ENCODE measurements at places on chromosomes 16 and 17. TPM values are rescaled to one million over a fixed set of nuclear protein-coding genes. Genes with fewer than 3 reads are reported as not detected.
A peak's percentile ranks its signal among the peaks of the same experiment; 100 is the strongest.

The HP gene
- 10.4 TPM for total RNA-seq

DNA sequence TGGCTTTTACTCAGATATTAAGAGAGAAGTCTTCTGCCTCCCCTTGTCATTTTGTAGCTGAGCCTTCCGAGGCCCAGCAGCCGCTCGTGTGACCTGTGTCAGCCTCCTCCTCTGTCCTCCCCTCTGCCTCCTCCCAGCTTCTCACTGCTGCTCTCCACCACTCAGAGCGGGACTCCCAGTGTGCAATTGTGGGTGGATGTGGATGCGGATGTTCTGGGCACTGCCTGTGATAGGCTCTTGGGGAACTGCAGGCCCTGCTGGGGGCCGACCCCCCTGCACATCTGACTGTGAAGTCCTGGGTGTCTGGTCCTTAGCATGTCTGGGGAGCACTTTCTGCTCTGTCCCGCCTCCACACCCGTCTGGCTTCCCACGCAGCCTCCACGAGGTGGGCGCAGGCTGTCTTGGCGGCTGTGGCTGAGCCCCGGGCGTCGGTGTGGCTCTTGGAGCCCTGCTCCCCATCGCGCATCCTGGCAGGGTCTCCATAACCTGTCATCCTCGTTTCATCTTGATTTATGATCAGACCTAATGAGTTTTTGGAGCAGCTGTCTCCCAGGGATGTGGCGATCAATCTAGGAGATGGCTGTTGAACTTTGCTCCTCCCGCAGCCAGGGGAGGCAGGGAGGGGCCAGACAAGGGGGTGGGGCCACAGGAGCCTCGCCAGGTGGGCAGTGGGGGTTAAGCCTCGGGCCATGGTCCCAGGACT, 28.1 kb downstream of the GRIN2C start:
- no peak for DNase-seq

The UTS2R gene
- total RNA-seq, result 0.11 TPM

The TAT gene
- total RNA-seq, result 0.10 TPM

GRCh38 chr17:55162556-55162946, 102.2 kb upstream of the HLF start:
- no peak for DNase-seq

The MYH8 gene
- total RNA-seq, result 0.28 TPM

The LUC7L3 gene
- total RNA-seq, result 149 TPM

The ACBD4 gene
- 10.4 TPM for total RNA-seq

GRCh38 chr16:84560269-84560668, 55.8 kb upstream of the MEAK7 start:
- no peak for DNase-seq

- DNase-seq, result no peak
Measured at GRCh38 chr16:13573903-13574302, 346.1 kb upstream of the ERCC4 start.

DNA sequence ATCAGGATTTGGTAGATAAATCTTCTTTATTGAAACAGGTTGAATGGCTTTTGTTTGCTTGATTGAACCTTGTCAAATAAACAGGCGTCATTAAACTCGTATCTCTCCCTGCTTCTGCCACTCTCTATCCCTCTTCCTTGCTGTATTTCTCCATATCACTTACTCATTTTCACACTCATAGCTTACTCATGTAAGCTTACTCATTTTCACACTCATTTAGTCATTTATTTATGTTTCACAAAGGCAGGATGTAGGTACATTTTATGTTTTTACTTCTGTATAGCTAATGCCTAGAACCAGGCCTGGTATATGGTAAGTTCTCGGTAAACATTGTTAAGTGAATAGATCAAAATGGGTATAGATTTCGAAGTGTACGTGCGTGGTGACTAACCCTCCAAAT, 450.0 kb downstream of the PMP22 start:
- no peak for DNase-seq

DNA sequence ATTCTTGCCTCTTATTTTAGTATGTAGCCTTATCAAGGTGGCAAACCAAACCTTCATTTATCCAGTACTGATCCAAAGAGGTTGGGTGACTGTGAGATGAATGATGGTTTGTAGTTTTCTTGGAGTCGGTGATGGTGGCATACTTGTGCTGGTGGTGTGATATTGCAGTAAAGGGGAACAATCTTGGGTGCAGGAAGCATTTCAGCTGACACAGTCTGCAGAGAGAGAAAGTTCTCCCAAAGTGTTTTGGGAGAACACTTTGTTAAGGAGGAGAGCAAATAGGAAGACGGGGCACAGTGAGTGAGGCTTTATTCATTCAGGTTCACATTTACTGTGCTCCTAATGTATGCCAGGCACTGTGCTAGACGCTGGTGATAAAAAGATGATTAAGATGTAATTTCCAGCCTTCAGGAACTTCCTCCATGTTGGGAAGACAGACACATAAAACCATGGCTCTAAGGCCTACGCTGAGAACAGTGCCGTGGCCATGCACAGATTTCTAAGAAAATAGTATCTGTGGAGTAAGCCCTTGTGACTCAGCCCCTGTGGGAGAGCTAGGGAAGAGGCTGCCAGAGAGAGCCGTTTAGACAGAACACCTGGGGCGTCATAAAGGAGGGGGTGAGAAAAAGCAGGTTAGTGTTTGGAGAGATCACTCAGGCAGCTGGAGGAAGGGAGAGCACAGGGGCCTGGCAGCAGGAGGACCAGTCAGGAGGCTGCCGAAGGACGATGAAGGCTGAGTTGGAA, 13.8 kb downstream of the HEATR3 start:
- DNase-seq, result no peak

DNA sequence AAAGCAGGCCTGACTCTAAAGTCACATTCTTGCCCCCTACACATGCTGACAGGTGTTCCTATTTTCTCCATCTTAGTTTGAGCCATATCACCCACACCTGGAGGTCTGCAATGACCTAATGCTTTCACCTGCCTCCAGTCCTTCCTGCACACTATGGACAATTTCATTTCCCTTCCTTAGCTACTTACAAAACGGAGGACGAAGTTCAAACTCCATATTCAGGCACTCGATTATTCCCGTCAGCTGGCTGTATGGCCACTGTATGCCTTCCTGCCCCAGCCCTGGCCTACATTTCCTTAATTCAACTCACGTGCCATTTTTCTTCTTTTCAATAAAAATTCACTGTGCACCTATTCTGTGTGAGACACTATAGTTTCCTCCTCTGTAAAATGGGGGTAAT, 44.9 kb downstream of the GRIN2A start:
- DNase-seq, result no peak

The LITAFD gene
- not detected for total RNA-seq

DNA sequence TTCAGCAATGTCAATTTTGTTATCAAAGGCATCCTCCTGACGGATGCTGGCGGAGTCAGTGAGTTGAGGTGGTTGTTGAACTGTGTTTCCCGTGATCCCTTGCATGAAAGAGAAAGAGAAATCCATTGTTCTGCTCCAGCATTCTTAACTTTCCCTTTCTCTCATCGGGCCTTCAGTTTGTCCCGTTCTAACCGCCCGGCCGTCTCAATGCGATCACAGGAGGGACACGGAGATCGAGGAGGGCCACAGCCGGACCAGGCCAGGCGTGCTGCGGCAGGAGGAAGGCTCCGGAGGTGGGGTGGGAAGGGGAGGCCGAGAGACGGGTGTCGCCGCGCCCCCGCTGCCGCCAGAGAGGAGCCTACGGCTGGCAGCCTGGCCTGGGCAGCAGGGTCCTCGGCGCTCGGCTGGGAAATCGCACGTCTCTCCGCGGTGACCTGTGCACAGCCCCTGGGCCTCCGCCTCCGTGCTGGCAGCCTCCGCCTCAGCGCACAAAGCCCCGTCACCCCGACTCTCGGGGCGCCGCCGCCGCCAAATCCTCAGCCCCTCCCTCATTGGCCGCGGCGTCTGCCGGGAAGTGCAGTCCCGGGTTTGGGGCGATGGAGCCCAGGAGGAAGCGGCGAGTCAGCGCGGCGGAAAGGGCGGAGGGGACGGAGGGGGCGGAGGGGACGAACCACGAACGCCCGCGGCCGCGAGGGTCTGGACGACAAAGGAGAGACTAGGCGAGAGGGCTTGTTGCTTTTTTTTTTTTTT, 38.1 kb downstream of the SOST start:
- peak; percentile 63 for DNase-seq

The MYLK3 gene
- 6.3 TPM for total RNA-seq

The RBFOX1 gene
- total RNA-seq, result 47.4 TPM

The NPIPB6 gene
- total RNA-seq, result 2.5 TPM

- no peak for DNase-seq
Measured at GRCh38 chr17:44374306-44375195, 10.9 kb upstream of the FAM171A2 start.

- no peak for DNase-seq
Measured at GRCh38 chr17:56449176-56449575, 144.3 kb upstream of the NOG start.

DNA sequence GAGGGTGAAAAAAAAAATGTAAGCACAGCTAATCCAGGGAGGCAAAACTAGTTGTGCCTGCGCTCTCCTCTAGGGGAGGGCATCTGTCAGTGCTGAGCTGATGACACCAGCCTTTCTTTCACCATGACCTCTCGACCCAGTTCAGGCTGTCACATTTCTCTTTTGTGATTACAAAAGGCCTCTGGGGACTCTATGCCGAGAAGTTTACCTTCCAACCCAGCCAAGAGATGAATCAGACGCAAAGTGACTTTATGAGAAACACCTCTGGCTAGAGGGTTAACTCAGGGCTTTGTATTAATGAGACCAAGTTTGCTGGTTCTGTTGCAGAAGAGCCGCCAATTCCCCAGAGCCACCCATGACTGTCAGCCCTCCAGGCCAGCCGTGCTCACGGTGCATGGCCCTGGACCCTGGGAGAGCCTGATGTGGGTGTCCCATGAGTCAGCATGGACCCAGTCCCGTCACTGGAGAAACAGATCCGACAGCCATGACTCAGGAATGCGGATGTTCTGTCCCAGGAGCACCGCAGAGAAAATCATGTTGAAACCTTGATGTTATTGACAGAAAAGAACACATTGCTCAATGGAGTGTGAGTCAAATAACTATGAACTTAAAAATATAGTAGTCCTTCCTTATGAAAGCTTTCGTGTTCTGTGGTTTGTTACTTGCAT, 437.2 kb downstream of the HS3ST3B1 start:
- DNase-seq, result no peak

The SMTNL2 gene
- total RNA-seq, result 5.1 TPM

DNA sequence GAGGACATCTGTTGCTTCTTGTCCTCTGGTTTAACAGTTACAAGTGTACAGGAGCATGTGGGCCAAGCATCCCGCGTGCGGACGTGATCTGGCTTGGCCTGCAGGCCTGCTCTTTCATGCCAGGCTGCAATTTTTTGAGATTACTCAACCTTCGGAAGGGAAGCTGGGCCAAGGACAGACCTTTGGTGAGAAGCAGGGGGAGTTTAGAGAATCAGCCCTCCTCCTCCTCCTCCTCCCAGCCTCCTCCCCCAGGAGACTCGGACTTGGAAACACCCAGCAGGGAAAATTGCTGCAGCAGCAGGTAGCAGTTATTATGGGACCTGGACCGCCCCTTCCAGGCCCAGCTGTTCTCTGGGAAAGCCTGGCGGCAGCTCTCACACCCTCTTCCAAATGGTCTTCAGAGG, 5.1 kb upstream of the KLHL36 start:
- DNase-seq, result peak; percentile 44

GRCh38 chr16:88645941-88646340, 4.9 kb downstream of the CYBA start:
- DNase-seq, result no peak

- DNase-seq, result no peak
Measured at GRCh38 chr16:50925758-50926357, 184.0 kb downstream of the CYLD start.

- no peak for DNase-seq
Measured at GRCh38 chr16:14399378-14400284, 230.4 kb downstream of the PARN start.

DNA sequence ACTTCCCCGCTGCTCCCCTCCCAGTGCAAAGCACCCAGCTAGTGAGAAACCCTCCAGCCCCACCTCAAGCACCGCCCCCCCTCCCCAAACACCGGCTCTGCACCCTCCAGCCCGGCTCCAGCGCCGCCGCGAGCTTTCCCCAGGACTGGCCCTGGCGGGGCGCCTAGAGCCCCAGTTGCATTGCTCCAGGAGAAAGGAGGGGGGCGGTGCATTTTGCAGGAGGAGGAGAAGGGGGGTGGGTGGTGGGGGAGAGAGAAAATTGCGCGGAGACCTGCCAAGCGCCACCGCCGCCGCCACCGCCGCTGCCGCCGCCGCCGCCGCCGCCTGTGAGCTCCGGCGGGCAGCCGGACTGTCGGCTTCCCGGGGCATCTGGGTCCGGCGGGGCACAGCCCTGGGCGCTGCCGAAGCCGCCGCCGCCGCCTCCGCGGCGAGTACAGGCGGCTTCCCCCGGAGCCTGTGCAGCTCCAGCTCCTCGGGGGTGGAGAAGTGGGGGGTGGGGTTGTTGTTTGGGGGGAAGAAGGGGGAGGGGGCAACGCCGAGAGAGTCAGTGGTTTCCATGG, 333 bp upstream of the NOG start:
- peak; percentile 92 for DNase-seq

- DNase-seq, result peak; percentile 94
Measured at GRCh38 chr16:74998481-74999218, at the start of gene ZNRF1. Gene ZNRF1, plus strand, starts transcription at chr16:74999024. Its CDS starts 648 bp downstream, at chr16:74999672.

DNA sequence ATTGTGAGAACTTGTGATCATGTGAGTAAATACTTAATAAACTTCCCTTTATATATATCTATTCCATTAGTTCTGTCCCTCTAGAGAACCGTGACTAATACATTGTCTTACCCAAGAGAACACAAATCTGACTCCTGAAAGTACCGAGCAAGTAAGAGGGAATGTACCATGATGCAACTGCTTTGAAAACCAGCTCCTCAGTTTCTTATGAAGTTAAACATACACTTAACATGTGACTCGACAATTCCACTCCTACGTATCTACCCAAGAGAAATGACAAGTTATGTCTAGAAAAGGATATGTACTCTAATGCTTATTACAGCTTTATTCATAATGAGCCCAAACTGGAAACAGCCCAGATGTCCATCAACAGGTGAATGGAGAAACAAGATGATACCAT, 8.8 kb upstream of the GJD3 start:
- no peak for DNase-seq

GRCh38 chr16:50386139-50386538, 17.4 kb upstream of the BRD7 start:
- DNase-seq, result no peak

DNA sequence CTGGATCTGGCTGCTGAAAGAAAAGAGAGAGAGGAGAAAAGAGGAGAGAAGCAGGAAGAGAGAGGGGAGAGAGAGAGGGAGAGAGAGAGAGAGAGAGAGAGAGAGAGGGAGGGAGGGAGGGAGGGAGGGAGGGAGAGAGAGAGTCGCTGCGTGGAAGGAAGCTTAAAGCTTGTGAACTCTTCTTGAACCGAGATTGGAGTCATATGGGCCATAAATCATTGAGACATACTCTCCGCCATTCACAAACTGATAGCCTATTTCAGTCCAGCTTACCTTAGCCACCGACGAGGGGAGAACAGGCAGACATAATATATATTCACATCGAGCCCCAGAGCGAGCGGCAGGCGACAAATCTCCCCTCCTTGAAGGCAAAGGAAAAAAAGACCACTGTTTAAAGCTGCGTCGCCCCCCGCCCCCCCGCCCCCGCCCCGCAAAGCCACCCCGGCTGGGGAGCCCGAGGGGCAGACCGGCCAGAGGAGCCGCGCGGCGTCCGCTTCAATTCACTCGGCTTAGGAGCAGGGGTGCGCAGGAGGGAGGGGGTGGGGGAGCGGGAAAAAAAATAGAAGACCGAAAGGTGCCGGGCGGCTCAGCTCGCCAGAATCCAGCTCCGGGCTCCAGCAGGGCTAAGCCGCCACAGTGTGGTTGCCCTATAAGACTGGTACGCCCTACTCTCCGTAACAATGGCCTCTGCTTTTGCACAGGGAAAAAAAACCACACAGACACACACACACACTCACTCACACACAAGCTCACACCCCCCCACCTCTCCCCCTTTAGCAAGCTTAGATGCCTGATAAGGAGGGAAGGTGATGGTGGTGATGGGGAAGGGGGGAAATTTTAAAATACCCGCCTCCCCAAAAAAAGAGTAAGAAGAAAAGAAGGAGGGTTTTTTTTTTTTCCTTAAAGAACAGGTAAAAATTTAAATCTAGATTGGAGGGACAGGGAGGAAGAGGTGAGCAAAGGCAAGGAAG, 10.6 kb upstream of the HOXB2 start:
- peak; percentile 98 for DNase-seq
